ENCODE measurements at places on chromosomes 4 and X.

DNA sequence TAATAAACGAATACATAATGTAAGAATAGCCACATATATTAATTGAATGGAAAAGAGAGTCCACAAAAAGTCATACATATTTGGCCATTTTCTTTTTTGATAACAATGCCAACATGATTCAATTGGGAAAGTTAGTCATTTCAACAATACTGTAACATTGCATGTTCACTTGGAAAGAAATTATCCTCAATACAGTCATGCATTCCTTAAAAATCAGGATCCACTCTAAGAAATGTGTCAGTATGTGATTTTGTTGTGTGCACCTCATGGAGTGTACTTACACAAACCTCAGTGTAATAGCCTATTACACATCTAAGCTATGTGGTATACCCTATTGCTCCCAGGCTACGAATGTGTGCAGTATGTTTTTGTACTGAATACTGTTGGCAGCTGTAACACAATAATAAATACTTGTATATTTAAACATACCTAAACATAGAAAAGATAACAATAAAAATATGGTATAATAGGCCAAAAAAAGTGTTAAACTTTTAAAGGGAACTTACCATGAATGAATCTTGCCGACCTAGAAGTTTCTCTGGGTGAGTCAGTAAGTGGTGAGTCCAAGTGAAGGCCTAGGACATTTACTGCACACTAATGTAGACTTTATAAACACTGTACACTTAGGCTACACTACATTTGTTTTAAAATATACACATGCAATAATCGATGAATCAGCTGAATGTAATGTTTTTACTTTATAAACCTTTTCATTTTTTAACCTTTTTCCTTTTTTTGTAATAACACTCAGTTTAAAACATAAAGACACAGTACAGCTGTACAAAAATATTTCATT lies 806.8 kb downstream of the PCDH18 start:
- DNase-seq = no peak

DNA sequence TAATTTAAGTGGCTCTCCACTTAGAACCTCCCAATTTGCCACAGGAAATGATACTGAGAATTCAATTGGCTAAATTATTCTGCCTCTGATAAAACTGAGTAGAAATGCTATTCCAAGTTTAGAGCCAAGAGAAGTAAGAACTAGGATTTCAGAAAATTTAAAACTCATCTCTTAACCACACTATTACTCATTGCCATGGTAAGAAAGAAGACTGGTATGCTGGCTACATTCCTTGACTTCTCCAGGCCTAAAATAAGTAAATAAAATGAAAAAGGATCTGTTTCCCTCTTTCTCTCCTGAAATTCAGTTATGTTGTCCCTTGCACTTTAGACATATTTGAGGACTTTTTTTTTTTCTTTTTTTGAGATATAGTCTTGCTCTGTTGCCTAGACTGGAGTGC lies 23.3 kb downstream of the ZNF280C start:
- DNase-seq = no peak

DNA sequence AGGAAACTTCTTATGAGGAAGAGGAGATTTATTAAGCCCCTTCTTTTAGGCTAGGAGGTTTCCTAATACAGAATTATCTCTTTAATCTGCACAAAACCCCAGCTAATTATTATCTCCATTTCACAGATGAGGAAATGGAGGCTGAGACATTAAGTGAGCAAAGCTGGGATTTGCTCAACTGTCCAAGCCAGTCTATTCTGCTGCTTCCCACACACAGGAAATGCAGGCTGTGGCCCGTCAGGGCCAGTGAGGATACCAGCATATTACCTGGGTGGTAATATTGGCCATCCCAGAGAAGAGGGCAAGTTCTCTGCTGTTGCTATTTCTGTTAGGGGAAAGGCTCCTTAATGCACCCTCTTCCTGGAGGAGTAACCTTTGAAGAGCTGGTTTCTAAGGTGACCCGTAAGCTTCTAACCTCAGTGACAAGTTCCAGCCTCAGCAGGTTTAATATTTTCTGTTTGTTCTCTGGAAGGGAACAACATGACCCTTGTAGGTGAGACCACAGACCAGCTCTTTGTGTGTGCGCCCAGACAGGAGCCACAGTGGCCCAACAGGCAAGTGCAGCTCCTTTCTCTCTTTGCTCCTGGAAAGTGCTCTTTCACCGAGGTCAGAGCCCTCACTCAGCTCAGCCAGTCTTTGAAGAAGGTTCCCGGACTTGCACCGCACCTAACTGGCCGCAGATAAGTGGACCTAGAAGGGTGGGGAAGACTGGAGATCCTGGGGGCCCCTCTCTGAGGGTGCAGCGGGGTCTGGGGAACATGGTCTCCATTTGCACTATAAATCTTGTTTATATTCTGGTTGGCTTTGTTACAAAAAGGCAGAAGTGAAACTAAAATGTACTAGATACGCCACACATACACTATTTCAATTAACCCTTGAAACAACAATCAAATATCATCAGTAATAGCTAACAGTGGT lies 35.5 kb downstream of the TBC1D9 start:
- no peak for DNase-seq

DNA sequence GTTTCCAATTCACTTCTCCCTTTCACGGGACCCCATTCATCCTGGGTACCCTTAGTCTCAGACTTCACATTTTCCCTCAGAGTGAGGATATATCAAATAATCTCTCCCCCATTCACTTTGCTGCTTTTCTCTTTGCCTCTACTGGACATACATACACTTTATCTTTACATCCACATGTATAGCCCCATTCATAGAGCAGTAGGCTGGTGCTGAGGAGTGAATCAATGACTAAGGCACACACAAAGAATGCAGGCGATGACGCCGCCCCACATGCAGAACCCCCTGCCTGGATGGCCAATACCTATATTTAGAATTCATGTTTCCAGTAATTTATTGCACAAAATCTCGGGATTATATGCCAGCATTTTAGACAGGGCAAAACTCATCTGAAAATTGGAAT lies 554.3 kb upstream of the TENM3 start:
- DNase-seq = no peak

GRCh38 chr4:143437476-143437875 lies 76.0 kb upstream of the SMARCA5 start:
- no peak for DNase-seq

All from glomerular endothelial cell (primary cell).